GM23338 (cell line): ENCODE measurements at places on chromosomes 6 and 20. TPM values are rescaled to one million over a fixed set of nuclear protein-coding genes. Genes with fewer than 3 reads are reported as not detected.

The IMPG1 gene
- not detected in 2 replicates for total RNA-seq

DNA sequence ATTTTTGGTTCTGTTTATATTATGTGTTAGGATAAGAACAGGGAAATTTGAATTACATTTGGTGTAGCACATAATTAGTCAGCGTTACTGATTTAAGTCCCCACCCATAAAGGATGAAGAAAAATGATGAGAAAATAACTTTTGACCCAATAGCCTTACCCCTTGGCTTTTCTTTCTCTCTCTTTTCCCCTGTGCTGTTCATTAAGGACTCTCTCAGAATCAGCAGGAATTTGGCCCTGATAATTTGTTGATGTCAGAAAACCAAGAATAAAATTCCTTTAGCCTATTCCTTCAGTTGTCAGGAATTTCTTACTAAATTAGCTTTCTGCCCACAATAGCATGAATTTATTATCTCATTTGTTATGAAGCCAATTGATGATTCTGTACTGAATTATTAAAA is 18.5 kb downstream of the PLCB1 start:
- H3K27ac ChIP-seq = no peak overlapping the region
- peaks cover 10% of the 10 kb centered on the region for H3K4me1 ChIP-seq
- H3K27me3 ChIP-seq = no peaks in the 10 kb centered on the region
- H3K4me3 ChIP-seq = no peak overlapping the region
- H3K36me3 ChIP-seq = no peaks in the 10 kb centered on the region
- DNase-seq = no peak

DNA sequence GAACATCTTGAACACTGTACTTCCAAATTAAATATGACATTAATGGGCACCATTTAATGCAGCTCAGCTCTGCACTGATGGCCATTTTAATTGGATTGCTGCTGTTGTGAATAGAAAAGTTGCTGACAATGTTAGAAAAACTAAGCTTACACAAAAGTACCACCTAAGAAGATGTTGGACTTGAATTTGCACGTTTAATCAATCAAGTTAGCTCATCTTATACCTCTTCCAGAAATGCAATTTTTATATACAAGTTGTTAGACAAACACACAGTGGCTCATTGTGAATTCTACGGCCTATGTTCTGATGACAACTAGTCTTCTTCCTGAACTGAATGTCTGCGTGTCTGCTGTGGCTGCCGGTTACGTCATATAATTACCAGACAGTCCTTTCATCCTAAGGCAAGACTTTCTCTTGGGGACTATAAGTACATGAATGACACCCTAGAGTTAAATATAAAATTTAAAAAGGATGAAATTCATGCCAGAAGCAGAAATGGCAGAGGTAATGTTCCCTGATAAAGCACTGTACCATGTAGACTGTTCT is 330.2 kb downstream of the EPM2A start:
- no peaks in the 10 kb centered on the region for H3K4me1 ChIP-seq
- no peak overlapping the region for H3K4me3 ChIP-seq
- no peak overlapping the region for H3K27ac ChIP-seq
- no peaks in the 10 kb centered on the region for H3K36me3 ChIP-seq

The MLN gene
- not detected in 2 replicates for total RNA-seq

The TAP2 gene
- total RNA-seq = 9.5 and 102 TPM in 2 replicates

DNA sequence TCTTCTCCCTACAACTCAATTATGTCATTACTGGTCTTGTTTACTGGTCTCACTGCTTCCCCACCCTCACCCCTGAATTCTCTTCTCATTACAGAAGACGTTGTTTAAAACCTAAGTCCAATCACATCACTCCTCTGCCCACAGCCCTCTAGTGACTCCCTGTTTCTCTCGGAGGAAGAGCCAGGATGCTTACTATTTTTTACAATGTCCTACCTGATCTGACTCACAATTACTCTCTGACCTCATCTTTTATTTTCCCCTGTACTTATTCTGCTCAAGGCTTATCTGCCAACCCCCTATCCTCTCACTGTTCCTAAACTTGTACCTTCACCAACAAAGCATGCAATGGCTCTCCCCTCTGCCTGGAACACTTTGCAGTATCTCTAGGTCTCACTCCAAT is 400.4 kb upstream of the PTCHD4 start:
- H3K27me3 ChIP-seq = no peaks in the 10 kb centered on the region
- no peaks in the 10 kb centered on the region for H3K36me3 ChIP-seq
- H3K4me1 ChIP-seq = peaks cover 2% of the 10 kb centered on the region; the same call in 1 of the 2 replicates
- DNase-seq = no peak

DNA sequence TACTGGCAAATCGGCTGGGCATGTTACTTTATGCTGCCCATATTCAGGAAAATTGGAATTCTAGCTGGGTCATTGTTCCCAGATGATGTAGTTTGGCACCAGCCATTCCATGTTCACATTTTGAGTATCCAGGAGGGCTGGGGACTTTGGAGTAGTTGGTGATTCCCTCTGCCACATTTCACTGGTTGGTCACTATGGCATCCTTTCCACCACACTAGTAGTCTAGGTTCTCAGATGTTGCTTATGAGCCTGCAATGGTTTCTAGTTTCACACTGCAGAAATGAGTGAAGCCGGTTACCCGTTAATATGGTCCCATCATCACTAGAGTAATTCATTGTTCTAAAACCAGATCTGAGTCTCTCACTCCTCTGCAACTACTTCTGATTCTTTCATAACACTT is 4.6 kb downstream of the PTPN1 start:
- no peak overlapping the region for H3K27ac ChIP-seq
- peaks cover 13% of the 10 kb centered on the region for H3K4me1 ChIP-seq
- H3K27me3 ChIP-seq = no peaks in the 10 kb centered on the region
- H3K4me3 ChIP-seq = no peak overlapping the region
- no peaks in the 10 kb centered on the region for H3K36me3 ChIP-seq

- no peaks in the 10 kb centered on the region for H3K36me3 ChIP-seq
- no peaks in the 10 kb centered on the region for H3K27me3 ChIP-seq
- no peak overlapping the region for H3K27ac ChIP-seq
- H3K4me1 ChIP-seq = peaks cover 28% of the 10 kb centered on the region
Measured at GRCh38 chr20:32631933-32632460, 41.7 kb downstream of the C20orf203 start.

- no peak overlapping the region for H3K27ac ChIP-seq
- no peaks in the 10 kb centered on the region for H3K4me1 ChIP-seq
- H3K4me3 ChIP-seq = no peak overlapping the region
- no peak for DNase-seq
- no peaks in the 10 kb centered on the region for H3K27me3 ChIP-seq
Measured at GRCh38 chr6:17505767-17506280, 94.3 kb upstream of the FAM8A1 start.

- DNase-seq = no peak
- H3K27me3 ChIP-seq = no peaks in the 10 kb centered on the region
- peaks cover 10% of the 10 kb centered on the region; the same call in 1 of the 2 replicates for H3K4me1 ChIP-seq
- no peak overlapping the region for H3K4me3 ChIP-seq
Measured at GRCh38 chr6:106731144-106731842, 101.9 kb downstream of the QRSL1 start.

- H3K4me1 ChIP-seq = peaks cover 45% of the 10 kb centered on the region
- H3K27me3 ChIP-seq = no peaks in the 10 kb centered on the region
- peak; percentile 59 for DNase-seq
- no peaks in the 10 kb centered on the region for H3K36me3 ChIP-seq
- peak overlapping the region; percentile 93 for H3K27ac ChIP-seq
Measured at GRCh38 chr20:53752971-53753879, 159.6 kb upstream of the ZNF217 start.
